Mesendoderm (in vitro differentiated cells): ENCODE measurements at places on chromosomes 5 and 9.

DNA sequence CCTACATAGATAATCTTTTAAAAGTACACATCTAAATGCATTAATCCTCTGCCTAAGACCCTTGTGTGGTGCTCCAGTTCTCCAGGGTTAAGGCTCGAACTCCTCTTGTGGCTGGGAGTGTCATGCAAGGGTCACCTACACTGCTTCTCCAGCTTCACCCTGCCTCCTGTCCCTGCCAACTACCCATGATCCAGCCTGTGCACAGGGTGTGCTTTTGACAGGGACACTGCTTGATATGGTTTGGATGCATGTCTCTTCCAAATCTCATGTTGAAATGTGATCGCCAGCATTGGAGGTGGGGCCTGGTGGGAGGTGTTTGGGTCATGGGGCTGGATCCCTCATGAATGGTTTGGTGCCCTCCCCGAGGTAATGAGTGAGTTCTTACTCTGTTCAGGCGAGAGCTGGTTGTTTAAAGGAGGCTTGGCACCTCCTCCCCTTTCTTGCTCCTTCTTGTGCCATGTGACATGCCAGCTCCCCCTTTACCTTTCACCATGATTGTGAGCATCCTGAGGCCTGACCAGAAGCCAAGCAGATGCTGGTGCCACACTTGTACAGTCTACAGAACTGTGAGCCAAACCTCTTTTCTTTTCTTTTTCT lies 48.5 kb downstream of the SLC22A5 start:
- no peak for DNase-seq

- DNase-seq = no peak
These were observed 309.5 kb downstream of the OSTF1 start for GRCh38 chr9:75397836-75398235.

DNA sequence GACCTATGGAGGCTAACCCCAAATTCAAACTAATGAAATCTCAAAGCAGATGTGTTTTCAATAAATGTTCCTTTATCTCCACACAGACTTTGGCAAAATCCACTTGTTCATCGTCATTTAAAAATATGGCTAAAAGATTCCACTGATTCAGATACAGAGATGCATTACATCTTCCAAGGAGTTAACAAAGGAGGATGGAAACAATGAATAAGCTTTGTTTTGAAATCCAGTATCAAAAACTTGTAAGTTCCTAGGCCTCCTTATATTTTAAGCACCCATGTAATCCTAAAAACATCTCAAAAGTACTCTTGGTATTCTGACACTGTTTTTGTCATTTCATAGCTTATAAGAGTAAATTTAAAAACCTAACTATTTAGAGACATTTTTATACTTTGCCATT lies 345.6 kb upstream of the ACTBL2 start:
- no peak for DNase-seq

GRCh38 chr5:178522361-178522760 lies 67.8 kb downstream of the COL23A1 start:
- DNase-seq = no peak

DNA sequence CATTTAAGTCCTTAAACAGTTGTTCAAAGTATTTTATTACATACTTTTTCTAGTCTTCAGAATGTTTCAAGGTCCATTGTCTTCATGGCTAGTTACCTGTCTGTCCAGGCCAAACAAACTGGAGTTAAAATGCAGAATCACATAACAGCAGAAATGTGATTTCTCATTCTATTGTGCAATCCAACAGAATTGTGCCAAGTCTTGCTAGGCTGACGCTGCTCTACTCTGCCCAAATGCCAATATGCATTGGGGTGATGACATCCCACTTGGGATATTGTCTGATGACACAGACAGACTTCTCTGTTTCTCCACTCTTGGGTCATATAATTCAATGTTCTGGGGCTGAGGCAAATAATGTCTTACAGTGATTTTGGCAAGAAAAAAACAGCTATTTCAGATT lies 5.2 kb upstream of the SLC22A5 start:
- DNase-seq = no peak

DNA sequence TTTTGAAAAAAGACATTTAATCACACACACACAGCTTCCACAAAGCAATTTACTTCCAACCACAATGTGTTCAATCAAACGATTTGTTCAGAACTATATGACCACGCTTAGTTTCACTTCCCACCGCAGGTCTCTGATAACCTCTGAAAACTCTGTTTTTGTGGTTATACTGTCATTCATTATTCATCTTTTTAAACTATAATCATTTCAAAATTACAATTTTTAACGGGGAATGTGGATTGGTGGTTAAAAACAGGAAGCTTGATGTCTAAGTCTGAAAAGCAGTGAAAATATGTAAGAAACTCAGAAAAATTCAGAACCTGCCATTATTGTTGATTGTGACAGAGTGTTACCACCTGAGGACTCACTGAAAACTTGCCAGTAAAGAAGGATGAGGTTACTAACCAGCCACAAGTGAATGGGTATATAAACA lies 12.7 kb upstream of the TMEM174 start:
- DNase-seq = no peak

- no peak for DNase-seq
These were observed 241.0 kb upstream of the NFIL3 start for GRCh38 chr9:91664663-91665062.

DNA sequence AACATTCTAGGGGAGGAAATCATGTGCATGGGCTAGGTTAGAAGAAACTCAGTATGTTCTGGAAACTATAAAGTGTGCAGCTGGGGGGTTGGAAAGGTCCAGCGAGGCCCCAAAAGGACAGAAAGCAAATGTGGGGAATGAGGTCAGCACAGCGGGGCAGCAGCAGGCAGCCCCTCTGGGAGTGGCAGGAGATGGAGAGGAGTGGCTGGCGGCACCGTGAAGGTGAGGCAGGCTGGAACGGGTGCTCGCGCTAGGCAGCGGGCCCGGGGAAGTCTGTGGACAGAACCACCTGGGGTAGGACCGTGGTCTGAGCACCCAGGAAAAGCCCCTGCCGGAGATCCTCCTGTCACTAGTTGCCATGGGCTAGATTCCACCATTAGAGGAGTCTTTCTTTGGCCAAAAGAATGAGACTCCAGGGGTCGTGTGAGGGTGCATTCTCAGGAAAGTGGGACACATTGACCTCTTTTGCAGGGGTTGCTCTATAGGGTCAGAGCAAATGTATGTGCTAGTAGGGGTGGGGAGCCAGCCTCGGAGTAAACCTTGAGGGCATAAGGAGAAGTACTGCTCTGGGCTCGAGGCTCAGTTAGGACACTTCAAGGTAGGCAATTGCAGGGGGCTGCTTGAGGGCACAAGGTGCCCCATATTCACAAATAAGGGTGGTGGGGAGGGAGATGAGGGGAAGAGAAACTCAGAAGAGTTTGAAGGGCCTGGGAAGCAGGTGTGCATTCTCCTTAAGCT lies 61.2 kb downstream of the IL6ST start:
- no peak for DNase-seq

DNA sequence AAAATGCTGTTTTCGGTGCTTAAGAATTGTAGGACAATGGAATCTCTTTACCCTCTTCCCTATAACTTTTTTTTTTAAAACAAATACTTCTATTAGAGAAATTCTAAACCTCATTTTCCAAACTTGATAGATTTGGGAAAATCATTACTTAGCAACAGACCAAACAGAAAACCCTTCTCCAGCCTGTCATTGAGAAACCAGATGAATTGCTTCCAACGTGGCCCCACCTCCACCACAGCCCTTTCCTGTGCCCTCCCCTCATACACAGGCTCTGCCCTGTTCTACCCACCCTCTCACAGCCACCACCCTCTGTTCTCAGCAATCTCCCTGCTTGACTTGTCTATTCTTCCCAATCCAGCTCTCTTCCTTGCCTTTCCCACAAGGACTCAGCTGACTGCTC lies 221.2 kb downstream of the DMRT2 start:
- DNase-seq = no peak

GRCh38 chr9:134127616-134128015 lies 8.3 kb upstream of the WDR5 start:
- no peak for DNase-seq

DNA sequence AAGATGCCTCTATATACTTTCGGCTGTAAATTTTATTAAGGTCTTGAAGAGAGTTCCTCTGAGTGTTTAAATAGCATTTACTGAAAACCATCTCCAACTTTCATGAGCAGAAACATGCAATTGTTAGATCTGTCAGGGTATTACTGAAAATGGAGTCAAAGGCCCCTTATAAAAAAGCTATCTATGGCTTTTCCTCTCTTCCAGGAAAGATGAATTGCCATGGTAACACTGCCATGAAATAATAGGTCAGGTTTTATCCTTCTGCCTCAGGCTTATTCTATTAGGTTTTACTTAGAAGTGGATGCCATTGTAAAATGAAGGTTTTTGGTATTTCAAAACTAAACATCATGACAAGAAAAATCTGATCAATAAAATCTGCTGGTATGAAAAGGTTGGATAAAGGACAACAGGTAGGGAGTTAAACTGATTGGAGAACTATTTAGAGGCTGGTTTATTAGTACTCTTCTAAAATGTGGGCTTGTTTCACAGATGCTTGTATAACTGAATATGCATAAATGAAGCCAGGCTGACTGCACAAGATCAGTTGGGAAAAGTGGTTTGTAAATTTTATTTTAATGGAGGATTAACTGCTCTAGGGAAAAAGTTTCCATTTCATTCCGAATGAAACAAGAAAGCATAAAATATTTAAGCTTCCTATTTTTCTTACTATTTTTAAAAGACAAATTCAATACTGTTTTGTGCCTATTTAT lies 135.5 kb downstream of the RAB3C start:
- DNase-seq = no peak

- DNase-seq = no peak
These were observed 44.9 kb upstream of the SHC3 start for GRCh38 chr9:89223396-89223977.

- DNase-seq = no peak
These were observed 3.4 kb upstream of the CNTRL start for GRCh38 chr9:121071370-121071755.

- peak; percentile 91 for DNase-seq
These were observed 396.5 kb upstream of the SEMA6A start for GRCh38 chr5:116971131-116971530.

- DNase-seq = no peak
These were observed 297.1 kb upstream of the C9orf72 start for GRCh38 chr9:27870404-27870803.

- peak; percentile 59 for DNase-seq
These were observed 915 bp downstream of the ZFAND5 start for GRCh38 chr9:72363908-72364678.

- no peak for DNase-seq
These were observed 7.4 kb downstream of the TARS1 start for GRCh38 chr5:33448118-33448517.

DNA sequence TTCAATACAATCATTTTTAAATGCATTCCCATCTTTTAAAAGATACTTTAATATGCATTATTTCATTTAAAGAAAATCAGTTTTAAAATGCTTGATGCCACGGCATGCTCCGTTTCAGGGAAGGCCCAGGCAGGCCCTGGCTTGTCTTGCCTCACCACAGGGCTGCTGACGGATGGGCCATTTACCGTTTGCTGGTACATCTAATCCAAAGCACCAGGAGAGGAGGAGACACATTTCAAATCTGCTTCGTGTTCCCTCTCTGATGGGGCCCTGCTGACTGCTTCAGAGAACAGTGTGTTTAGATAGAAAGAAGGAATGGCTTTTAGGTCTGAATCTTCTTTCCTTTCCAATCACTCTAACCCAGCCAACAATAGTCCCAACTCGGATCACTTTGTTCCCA lies 185.2 kb downstream of the DCP2 start:
- DNase-seq = no peak

GRCh38 chr5:170545811-170546210 lies 42.0 kb downstream of the KCNIP1 start:
- DNase-seq = no peak

GRCh38 chr9:108528231-108528630 lies 327.6 kb downstream of the ACTL7B start:
- no peak for DNase-seq

- no peak for DNase-seq
These were observed 13.9 kb downstream of the PCDH12 start for GRCh38 chr5:141944076-141944475.

DNA sequence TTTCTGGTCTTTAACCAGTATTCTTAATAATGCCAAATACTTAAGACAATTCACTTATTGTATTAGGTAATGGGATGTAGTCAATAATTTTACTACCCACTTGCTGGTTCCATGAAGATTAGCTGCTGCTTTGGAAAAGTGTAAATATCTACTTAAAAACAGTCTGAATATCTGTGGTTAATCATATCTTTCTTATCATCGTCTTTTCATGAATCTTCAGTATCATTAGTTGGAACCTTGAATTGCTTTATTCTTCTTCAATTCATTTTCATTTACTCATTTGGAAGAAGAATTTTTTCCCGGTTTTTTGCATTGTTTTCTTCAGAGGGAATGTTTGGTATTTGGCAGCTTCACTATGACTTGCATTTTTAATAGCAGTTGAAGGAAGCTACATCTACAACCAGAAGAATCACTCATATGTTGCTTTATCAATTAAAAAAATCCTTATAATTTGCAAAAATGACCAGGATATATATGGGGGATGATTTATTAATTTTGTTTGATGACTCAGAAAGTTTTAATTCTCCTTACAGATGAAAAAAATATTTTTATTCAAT lies 1398.3 kb upstream of the CDH6 start:
- peak; percentile 73 for DNase-seq

GRCh38 chr5:174071484-174071883 lies 26.0 kb downstream of the NSG2 start:
- no peak for DNase-seq

DNA sequence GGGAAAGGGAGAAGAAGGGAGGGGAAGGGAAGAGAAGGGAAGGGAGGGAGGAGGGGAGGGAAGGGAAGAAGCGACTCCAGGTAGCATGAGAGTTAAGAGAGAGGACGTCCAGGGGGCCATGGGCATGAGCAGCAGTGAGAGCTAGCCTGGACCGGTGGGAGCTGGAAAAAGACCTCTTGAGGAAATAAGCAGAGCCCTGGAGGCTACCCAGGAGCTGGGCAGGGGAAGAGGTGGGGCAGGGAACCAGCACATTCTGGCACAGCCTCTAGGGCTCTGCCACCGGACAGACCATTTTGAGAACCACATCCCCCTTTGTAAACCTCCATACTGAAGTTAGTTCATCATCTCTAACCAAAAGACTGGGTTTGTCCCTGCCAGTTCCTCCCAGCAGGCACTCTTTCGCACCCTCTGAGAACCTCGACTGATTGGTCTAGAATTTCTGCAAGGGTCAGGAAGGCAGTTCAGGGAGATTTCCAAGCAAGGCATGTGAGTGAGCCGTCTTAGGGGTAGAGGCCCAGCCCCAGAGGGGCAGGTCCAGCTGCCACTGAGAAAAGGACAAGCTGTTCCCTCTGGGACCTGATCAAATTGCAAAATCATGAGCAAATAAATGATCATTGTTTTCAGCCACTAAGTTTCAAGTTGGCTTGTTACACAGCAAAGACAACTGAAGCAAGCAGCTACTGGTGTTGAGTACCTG lies 11.6 kb downstream of the NAIF1 start:
- peak; percentile 57 for DNase-seq

DNA sequence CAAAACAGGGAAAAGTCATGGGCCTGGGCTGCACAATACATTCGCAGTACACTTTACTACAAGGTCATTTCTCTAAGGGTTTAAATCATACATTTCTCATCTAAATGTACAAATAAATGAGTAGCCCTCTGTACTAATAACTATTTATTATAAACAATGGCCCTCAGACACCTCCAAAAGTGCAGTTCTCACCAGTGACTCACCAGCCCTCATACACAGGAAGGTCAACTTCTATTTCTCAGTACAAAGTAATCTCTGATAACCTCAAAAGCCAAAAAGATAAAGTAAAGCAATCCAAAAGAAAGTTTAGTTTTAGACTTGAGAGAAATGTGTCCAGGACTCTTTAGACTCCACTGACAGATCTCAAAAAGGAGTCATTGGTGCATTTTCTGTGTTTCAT lies 1258.1 kb upstream of the CDH6 start:
- no peak for DNase-seq
